ENCODE measurements at places on chromosomes 2 and 18.

DNA sequence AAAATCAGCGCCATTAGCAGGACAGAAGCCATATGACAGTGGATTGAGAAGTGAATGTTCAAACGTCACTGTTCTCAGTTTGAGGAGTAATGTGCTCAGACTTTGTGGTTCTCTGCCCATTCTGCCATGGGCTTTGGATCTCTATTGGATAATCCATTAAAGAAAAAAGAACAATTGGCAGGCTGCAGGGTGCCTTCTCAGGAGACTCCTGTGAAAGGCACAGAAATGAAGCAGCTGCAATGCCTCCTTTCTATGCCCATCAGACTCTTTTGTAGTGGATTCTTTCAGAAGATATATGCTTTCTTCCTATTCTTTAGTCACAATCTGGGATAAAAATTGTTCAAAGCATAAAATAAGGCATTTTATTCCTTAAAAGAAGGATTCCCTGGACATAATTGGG, 506.9 kb upstream of the KLHL29 start:
- DNase-seq: no peak

GRCh38 chr2:144480285-144480684, 39.6 kb downstream of the ZEB2 start:
- no peak for DNase-seq

- DNase-seq: no peak
These were observed 10.2 kb upstream of the TFCP2L1 start for GRCh38 chr2:121294881-121295840.

GRCh38 chr2:211836409-211836808, 702.2 kb downstream of the ERBB4 start:
- no peak for DNase-seq

DNA sequence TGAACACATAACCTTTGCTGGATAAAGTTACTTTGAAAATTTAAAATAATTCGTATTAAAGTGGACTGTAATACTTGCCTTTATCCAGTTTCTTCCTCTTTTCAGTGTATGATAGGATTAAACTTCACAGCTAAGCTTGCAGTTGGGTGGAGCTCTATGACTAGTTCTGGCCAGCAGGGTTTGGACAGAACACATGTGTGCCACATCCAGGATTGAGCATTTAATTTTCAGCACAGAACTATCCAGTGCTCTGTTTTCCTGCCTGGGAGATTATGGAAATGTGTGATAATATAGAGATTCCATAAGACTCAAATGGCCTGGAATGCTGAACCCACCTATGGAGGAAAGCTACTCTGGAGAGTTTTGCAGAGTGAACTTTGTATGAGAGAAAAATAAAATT, 200.2 kb downstream of the OSR1 start:
- DNase-seq: no peak

- DNase-seq: no peak
These were observed 42.0 kb downstream of the WDR33 start for GRCh38 chr2:127768775-127769479.

DNA sequence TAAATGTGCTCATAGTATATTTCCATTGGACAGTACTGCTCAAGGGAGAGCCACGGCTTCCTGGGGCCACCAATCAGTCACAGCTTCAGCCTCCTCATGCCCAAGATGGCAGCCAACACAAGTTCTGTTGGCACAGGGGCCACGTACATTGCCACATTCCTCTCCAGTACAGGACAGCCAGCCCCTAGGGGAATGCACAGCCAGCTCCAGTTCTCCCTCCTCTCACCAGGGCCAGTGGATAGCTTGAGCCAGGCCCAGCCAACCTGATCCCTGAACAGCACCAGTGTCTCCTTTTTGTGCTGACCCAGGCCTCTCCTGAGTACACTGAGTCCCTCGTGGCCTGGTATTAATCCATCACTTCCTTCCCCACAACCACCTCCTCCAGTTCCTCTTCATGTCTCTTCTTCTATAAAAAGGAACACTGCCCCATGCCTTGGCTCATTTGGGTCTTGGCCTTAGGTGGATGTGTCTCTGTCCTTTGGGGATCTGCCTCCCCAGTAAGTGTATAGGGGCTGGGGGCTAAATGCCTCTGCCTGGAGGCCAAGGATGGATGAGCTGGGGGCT, 168.7 kb downstream of the TNS1 start:
- no peak for DNase-seq

DNA sequence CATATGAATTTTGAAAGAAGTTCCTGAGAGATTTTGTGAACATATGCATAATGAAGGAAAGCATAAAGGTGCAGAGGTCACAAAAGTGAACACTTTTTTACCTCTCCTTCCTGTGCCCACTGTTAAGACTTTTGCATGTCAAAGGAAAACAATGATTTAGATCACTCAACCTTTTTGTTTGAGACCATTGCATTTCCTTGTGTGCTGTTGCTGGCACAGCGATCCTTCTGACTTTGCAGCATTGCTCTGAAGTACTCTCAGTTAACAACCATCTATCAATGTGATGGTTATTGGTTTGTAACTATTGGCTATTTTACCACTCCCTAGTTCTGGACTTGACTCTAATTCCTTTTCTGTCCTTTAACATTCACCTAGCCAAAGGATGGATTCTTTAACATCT, 61.7 kb upstream of the TFPI start:
- no peak for DNase-seq

- DNase-seq: no peak
These were observed 123.5 kb upstream of the HS6ST1 start for GRCh38 chr2:128442053-128442751.

DNA sequence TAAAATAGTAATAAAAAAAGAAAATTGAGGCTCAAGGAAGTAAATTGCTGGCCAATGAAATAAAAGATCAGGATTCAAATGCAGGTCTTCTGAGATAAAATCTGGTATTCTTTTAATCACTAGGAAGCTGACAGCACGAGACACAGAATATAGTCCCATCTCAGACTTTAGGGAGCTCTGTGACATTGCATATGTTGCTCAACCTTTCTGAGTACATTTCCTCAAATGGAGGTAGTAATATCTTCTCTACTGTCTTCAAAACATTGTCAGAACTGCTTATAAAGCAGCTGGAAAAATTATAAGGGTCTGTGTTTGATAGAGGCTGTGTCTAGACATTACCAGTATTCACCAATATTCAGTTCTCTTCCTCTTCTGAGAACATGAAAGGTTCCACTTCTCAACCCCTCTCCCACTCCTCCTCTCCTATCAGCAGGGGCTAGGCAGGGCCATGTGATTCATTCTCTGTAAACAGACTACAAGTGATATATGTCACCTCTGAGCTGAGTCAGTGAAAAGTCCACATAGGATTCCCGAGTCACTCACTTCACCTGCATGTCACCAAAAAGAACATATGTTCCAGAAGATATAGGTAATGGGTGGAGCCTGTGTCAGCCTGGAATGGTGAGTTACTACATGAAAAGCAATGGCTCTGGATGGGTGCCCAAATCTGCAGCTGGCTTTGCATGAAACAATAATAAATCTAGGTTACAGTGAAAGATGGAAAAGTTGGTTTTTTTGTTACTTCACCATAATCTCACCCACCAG, 7.1 kb downstream of the KCNE4 start:
- no peak for DNase-seq

GRCh38 chr2:24174851-24175277, at the start of gene FAM228A:
Gene FAM228A, plus strand, starts transcription at chr2:24175053. Its CDS starts 428 bp downstream, at chr2:24175481.
- DNase-seq: no peak

DNA sequence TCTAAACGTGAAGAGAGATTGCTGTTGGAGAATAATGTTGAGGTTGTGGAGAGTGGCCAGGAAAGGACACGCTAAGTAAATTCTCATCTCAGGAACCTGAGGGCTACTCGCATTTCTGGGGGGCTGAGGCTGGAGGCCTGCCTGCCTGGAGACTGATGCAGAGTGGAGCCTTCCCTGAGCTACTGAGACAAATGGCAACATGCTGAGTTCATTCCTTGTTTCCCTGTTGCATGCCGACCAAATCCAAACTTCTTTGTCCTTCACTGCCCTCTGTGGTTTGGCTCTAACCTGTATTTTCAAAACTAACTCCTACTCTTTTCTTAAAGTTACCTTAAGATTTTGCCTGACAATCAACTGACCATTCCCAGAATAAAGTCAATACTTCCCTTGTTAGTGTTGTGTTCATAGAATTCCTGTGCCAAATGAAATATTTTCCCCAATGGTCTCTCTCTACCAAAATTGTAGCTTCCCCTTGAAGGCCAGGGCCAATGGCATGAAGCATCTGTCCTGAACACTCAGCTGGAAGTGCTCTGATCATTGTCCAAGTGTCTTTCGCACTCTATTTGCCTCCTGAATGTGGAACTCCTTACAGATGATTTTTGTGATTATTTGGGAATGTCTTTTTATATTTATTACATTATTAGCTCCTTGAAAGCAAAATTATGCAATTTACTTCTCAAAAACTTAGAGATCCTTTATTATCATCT, 1085.6 kb downstream of the SOCS6 start:
- no peak for DNase-seq

DNA sequence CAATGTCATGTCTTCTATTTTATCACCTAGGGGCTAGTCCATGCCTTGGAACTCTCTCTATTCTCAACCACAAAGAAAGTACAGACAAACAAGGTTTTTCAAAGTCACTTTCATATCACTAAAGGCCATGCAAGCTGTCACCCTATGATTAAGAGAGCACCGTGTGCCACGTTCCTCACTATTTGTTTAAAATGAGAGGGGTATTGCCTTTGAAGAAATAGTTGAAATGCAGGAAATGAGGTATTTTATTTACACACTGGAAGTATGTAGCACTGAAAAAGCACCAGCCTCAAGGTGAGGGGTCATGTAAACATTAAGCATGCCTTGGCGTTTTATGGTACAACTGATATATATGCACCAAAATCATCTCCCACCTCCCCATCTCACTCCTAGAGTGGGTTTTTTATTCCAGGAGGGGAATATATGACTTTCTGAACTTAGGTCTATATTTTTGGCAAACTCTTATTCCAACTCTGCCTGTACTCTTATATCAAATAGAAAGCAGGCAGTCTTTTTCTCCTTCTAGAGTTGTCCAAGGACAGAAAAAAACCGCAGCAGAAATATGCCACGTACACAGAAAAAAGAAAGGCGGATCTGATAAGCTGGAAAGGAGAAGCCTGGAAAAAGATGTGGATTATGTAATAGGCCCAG, 53.5 kb downstream of the VSNL1 start:
- no peak for DNase-seq

DNA sequence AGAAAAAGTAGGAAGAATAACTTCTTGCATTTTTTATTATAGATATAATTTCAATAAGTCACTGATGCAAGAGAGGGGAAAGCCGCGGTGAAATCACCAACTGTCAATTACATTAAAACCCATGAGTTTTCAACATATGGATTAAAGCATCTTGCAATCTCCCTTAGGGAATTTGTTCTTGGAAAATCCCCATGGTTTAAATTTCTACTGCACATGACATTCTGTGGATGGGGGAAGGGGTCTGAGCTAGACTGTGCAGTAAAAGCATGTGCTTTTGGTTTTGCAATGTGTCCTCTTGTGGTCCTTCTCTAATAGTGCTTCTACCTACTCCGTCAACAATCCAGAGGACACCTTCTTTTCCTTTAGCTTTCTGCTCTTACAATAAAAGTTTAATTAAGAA, 894.0 kb downstream of the DCDC2C start:
- no peak for DNase-seq

DNA sequence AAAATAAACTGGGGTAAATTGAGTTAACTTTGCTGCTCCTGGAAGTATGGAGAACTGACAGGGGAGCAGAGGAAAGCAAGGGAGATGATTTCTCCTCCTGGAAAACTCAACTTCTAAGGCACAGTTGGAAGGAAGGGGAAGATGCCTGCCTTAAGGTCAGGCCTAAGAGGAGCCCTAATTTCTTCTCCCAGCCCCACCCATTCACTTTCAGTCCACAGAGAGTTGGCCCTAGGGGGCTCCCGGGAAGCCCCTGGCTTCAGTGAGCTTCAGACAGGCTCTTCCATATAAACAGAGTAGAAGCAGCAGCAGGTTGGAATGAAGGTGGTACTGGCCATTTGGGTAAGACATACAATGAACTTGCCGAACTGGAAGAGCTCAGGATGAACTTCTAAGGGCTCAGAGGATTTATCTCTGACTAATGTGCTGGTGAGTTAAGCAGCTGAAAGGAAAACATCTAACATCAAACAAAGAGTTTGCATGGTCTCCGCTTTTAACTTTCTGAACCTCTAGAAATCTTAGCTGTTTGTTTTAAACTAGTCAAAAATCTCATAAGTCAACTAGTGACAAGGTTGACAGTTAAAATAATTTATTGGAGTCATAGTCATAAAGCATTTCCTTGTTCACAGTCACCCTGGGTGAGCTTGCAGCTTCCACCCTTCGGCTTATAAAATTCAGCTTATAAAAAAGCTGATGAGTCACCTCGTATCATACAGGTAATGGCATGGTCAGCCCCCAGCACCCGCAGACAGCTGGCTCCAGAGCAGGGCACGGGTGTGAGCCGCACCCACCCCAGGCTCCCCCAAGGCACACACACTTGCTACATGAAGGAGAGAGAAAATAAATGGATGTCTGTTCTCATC, 9.8 kb downstream of the MALL start:
- no peak for DNase-seq

- no peak for DNase-seq
These were observed 640 bp downstream of the ROCK2 start for GRCh38 chr2:11343650-11344341.

- no peak for DNase-seq
These were observed 113.8 kb downstream of the NFATC1 start for GRCh38 chr18:79509536-79509930.

DNA sequence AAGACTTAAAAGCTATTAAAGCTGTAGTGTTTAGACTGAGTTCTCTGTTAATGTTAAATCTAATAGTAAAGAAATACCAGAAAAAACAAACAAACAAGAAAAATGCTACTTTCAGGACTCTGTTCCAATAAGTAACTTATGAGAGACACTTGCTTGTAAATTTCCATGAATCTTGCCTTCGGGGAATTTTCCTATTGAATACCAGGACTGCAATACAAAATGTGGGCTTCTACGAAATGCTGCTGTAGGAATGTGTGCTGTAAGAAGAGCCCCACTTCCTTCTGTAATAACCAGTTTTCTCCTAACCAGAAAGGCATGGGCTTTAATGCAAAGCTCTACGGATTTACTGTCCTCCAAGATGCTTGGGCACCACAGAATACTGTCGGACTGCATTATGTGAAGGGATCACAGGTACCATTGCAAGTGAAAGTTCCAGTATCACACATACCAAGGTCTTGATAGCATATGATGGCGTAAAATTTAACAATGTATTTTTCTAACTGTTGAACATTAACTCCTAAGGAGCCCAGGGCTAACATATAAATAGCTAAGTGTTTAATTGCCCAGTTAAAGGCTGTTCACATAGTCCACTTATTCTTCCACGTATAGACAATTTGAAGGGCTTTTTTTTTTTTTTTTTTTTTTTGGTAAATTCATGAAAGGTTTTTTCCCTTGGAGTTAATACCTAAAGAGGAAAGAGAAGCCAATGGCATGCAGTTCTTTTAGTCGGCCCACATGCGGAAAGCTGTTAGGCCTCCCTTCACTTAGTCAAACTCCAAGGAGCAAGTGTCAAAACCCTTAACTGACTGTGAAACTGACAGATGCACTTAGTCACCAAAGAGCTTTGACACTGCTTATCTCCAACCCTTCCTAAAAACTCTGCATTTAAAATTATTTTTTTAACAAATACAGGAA, 564.0 kb upstream of the POU3F3 start:
- no peak for DNase-seq

DNA sequence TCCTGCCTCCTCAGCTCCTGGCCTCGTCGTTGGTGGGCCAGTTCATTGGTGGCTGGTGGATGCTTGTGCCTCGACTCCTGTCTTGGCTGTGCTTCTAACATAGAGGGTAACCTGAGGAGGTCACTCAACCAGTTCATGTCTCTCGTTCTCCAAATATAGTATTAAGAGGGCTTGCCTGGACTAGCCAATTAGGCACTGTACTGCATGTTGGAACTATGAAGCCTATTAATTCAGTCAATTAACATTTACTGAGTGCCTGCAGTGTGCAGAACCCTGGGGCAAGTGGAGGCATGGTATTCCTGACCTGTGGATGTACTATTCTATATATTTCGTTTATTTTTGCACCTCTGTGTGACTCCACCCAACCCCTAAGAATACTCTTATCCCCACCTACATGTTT, 89.9 kb upstream of the PELI1 start:
- no peak for DNase-seq

All from stimulated activated CD8-positive, alpha-beta memory T cell treated with anti-CD3 and anti-CD28 coated beads, Interleukin-4, amount 100 ng/mL, for 1 hour (primary cell).